Uterus (tissue), 4 donors: ENCODE measurements at places on chromosomes 1 and 21. TPM values are rescaled to one million over a fixed set of nuclear protein-coding genes. Genes with fewer than 3 reads are reported as not detected.
A peak's percentile ranks its signal among the peaks of the same experiment; 100 is the strongest.

DNA sequence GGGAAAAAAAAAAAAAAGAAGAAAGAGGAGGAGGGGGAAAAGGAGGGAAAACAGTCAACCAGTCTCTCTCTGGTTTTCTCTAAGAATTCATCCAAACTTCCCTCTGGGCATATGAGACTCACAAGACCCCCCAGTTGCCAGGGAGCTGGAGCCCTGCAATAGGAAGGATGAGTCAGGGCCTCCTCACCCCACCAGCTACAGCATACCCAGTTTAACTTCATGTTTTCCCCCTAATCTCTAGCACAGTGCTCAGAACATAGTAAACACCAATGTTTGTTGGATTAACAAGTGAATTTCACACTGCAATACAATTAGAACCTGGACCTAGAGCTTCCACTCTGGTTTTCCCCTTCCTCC, 7.8 kb downstream of the F11R start:
- no peaks in the 10 kb centered on the region for H3K36me3 ChIP-seq
- peak overlapping the region; percentile 77 for H3K27ac ChIP-seq
- H3K4me1 ChIP-seq = no peaks in the 10 kb centered on the region
- H3K4me3 ChIP-seq = no peak overlapping the region

Gene SPATA21
- not detected for total RNA-seq

DNA sequence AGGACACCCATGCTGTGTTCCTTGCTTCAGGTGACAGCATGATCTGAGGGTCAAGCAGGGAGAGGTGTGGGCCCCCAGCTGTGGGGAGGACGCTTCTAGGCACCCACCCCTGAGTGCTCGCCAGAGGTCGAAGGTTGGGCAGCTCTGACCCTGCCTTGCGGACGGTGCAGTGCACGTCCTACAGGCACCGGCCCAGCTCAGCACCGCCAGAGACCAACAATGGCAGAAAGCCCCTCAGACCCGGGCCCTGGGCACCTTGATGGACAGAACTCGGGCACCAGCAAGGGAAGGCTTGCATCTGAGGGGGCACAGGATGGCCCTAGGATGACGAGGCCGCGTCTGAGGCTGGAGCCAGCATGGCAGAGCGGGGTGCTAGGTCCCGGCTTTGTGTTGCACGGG, 24.7 kb downstream of the NADK start:
- no peak for DNase-seq
- no peaks in the 10 kb centered on the region for H3K36me3 ChIP-seq
- no peaks in the 10 kb centered on the region for H3K27me3 ChIP-seq
- no peak overlapping the region for H3K4me3 ChIP-seq
- H3K27ac ChIP-seq = no peak overlapping the region
- no peaks in the 10 kb centered on the region for H3K4me1 ChIP-seq

GRCh38 chr1:6511561-6512244, 20.2 kb upstream of the PLEKHG5 start:
- H3K36me3 ChIP-seq = no peaks in the 10 kb centered on the region
- no peak overlapping the region for H3K27ac ChIP-seq
- no peaks in the 10 kb centered on the region for H3K4me1 ChIP-seq
- no peak for DNase-seq
- H3K4me3 ChIP-seq = no peak overlapping the region
- no peaks in the 10 kb centered on the region for H3K27me3 ChIP-seq

DNA sequence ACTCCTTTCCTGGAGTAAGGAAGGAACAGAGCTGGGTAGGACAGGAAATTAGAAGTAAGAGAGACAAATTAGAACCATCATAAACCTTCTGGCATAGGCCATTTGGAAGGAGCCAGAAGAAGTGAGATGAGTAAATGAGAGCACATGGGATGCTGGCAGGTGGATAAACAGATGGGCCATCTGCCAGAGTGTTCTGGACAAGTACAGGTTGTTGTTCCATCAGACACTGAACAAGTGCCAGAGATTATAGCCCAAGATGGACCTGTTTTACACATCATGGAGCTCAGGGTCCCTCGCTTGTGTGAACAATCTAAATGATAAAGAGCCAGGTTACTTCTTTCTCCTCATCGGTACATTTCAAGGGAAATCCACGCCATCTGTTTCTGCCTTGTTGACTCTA, 200.3 kb downstream of the HHIPL2 start:
- no peak overlapping the region for H3K4me3 ChIP-seq
- H3K36me3 ChIP-seq = no peaks in the 10 kb centered on the region
- DNase-seq = no peak
- H3K4me1 ChIP-seq = no peaks in the 10 kb centered on the region
- no peak overlapping the region for H3K27ac ChIP-seq
- no peaks in the 10 kb centered on the region for H3K27me3 ChIP-seq

DNA sequence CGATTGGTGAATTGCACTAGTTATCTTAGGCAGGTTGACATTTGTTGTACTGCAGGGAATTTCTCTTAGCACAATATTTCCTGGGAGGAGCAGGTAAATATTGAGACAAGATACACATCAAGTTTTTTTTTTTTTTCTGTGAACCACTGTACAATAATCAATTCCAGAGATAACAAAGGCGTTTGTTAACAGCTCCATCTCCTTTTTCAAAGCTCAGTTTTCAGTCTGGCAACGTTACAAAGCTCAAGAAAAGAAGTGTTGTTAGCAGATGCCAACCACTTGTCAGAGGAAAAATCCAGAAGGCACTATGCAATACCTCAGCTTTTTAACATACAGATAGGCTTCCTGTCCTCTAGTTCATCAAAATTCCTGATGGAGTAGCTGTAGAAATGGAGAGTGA, 40.9 kb upstream of the DAB1 start:
- no peak for DNase-seq
- H3K4me1 ChIP-seq = no peaks in the 10 kb centered on the region
- H3K27ac ChIP-seq = no peak overlapping the region
- no peaks in the 10 kb centered on the region for H3K27me3 ChIP-seq
- no peaks in the 10 kb centered on the region for H3K36me3 ChIP-seq
- no peak overlapping the region for H3K4me3 ChIP-seq

Gene PTGER3
- total RNA-seq = 106 TPM

DNA sequence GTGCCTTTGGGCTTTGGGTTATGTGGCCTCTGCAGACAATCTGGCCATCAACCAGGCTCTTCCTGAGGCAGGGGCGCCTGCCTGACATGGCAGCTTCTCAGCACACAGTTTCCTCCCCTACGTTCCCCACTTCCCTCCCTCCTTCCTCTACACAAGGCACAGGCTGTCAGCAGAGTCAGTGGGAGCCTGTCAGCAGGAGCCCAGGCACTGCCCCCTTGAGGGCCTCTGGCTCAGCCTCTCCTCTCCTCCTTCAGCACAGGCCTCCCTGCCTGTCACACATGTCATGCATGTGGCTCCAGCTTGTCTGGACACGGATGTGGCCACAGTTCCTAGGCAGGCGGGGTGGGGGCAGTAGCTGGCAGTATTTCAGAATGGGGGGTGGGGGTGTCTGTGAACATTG, 52.2 kb upstream of the ARTN start:
- H3K4me3 ChIP-seq = no peak overlapping the region
- no peak overlapping the region for H3K27ac ChIP-seq
- H3K4me1 ChIP-seq = no peaks in the 10 kb centered on the region

- no peaks in the 10 kb centered on the region for H3K36me3 ChIP-seq
- no peaks in the 10 kb centered on the region for H3K27me3 ChIP-seq
- H3K4me1 ChIP-seq = no peaks in the 10 kb centered on the region
- no peak overlapping the region for H3K27ac ChIP-seq
- H3K4me3 ChIP-seq = no peak overlapping the region
Measured at GRCh38 chr1:194809665-194810064, 1623.3 kb upstream of the B3GALT2 start.

Gene TNFRSF1B
- total RNA-seq = 16.4 TPM

- no peaks in the 10 kb centered on the region for H3K4me1 ChIP-seq
- H3K27me3 ChIP-seq = no peaks in the 10 kb centered on the region
- peak overlapping the region; percentile 57 for H3K27ac ChIP-seq
- peak overlapping the region; percentile 29 for H3K4me3 ChIP-seq
- peak; percentile 52 for DNase-seq
Measured at GRCh38 chr1:87151500-87152421, 176.9 kb upstream of the LMO4 start.

DNA sequence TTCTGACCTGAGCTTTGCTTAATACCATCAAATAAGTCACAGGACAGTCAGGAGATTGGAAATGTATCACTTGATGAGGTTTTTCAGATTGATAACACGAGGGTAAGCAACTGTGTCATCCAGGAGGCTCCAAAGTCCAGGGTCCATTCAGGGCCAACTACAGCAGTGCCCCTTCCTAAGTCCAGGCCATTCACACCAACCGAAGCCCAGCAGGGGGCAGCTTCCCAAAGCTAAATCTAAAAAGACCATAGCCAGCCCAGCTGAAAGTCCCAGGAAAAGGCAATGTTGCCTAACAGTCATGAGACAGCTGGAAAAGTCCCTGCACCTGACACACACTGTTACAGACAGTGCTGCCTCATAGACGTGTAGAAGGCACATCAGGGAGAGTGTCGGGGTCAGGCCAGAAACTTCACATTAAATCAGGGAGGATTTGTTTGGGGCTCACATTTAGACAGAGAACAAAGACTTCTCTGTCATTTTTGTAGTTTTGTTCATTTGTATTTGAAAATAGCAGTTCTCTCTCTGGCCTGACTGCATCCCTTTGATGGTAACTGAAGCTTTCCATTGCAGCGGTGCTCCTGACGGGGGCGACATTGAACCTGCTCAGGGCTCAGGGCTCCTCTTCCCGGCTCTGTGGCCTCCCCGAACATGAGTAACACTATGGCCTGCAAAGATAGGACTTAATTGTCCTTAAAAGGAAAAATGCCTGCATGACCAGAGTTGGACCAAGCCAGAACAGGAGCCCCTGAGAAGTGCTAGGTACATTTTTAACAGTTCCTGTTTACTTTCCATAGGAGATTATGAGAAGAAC, 200.4 kb downstream of the NRIP1 start:
- no peak overlapping the region for H3K4me3 ChIP-seq
- H3K36me3 ChIP-seq = no peaks in the 10 kb centered on the region
- H3K27me3 ChIP-seq = no peaks in the 10 kb centered on the region
- peak overlapping the region; percentile 48 for H3K27ac ChIP-seq

DNA sequence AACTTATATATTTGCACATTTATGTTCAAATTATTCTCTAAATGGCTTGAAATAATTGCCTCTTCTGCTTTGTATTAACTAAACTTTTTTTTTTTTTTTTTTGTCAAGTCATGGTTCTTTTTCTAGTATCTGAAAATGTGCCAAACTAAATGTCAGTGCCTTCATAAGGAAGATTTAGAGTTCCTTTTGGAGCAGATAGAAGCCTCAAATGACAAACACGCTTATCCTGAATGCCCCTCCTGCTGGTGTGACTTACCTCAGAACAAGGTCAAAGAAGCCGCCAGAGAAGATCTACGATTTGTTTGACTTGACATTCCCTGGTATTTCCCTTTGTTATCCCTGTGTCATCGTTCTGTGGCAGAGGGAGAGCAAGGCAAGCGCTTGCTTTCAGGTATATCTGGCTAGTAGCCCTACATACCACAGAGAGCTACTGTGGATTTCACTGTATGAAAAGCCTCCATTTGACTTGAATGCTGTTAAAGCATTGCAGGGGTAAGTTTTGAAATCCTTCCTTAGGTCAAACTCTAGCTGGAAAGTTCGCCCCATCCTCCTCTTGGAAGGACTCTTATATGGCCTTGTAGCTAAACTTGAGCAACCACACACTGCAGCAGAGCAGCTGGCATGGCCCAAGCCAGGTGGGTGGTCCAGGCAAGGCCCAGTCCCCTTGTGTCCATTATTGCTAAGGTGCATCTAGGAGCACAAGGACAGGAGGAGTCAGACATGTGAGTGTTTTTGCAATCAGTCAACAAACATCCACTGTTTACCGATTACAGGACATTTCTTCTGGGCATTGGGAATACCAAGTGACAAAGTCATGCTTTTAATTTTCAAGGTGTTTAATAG, 285.4 kb upstream of the USP25 start:
- H3K4me3 ChIP-seq = no peak overlapping the region
- no peaks in the 10 kb centered on the region for H3K36me3 ChIP-seq
- H3K4me1 ChIP-seq = no peaks in the 10 kb centered on the region
- H3K27ac ChIP-seq = no peak overlapping the region
- DNase-seq = no peak

Gene BGLAP
- 0.90 TPM for total RNA-seq

GRCh38 chr1:38609166-38610025, 250.2 kb downstream of the RRAGC start:
- no peaks in the 10 kb centered on the region for H3K4me1 ChIP-seq
- no peak overlapping the region for H3K27ac ChIP-seq
- no peak for DNase-seq

DNA sequence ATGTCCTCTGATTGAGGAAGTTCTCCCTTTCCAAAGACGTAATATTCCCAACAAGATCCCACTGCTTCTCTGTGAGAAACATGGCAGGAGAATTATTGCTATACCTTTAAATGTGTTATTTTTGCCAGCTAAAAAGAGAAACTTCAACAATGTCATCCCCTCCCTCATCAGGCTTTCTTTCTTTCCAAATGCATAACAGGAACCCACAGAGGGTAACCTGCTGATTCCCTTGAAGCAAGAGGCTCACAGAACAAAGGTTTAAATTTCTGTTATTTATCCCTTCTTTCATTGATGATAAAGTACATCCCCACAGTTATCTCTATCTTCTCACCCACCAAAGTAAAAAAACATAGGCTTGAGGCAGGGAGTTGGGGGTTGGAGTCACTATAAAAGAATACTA, 102.1 kb downstream of the SLC30A10 start:
- no peaks in the 10 kb centered on the region for H3K36me3 ChIP-seq
- no peak overlapping the region for H3K27ac ChIP-seq
- H3K4me1 ChIP-seq = no peaks in the 10 kb centered on the region
- no peaks in the 10 kb centered on the region for H3K27me3 ChIP-seq

Gene UBASH3A
- total RNA-seq = 1.0 TPM

- H3K36me3 ChIP-seq = no peaks in the 10 kb centered on the region
- no peak overlapping the region for H3K4me3 ChIP-seq
- no peak for DNase-seq
- H3K27ac ChIP-seq = no peak overlapping the region
- no peaks in the 10 kb centered on the region for H3K4me1 ChIP-seq
- no peaks in the 10 kb centered on the region for H3K27me3 ChIP-seq
Measured at GRCh38 chr1:216919060-216919970, 196.1 kb upstream of the ESRRG start.

DNA sequence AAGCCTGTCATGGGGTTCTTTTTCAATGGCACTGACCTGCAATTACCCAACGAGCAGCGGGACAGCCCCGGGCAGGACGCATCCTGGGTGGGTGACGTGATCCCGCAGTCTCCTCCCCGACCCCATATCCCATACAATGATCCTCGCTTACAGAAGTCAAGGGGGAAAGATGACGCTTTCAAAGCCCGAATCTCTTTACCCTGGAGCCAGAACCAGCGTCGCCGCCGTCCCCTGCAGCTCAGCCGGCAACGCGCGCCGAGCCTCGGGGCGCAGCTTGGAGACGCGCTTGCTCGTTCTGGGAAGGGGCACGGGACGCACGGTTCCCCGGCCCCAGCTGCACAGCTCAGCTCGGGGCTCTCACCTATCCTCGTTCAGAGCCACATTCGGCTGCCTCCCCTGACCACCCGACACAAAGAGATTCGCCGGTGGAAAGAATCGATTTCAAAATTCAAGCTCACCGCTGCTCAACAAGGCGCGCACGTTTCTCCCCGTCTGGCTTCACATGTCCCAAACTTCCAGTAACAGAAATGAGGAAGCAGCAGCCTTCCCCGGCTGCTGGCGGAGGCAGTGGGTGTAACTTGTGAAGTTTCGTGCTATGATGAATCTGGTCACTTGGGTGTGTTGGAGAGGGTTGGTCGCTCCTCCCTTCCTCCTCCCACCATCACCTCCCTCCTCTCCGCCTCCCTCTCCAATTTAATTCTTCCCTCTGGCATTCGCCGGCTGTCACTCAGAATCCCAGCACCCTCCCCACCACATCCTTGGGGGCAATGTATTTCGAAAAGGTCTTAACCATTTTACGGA, at the start of gene TIAM1:
Gene TIAM1 (minus strand): TSS at position 582 of the 801 bp plus-strand sequence. CDS start 77,289 bp downstream, outside the sequence.
- no peak within 1 kb of the TSS for H3K27ac ChIP-seq
- H3K4me1 ChIP-seq = no peaks in the 10 kb centered on the region
- no peak for DNase-seq
- no peaks in the 10 kb centered on the region for H3K36me3 ChIP-seq
- H3K27me3 ChIP-seq = no peaks in the 10 kb centered on the region
